ENCODE measurements at places on chromosomes 16 and 17.

DNA sequence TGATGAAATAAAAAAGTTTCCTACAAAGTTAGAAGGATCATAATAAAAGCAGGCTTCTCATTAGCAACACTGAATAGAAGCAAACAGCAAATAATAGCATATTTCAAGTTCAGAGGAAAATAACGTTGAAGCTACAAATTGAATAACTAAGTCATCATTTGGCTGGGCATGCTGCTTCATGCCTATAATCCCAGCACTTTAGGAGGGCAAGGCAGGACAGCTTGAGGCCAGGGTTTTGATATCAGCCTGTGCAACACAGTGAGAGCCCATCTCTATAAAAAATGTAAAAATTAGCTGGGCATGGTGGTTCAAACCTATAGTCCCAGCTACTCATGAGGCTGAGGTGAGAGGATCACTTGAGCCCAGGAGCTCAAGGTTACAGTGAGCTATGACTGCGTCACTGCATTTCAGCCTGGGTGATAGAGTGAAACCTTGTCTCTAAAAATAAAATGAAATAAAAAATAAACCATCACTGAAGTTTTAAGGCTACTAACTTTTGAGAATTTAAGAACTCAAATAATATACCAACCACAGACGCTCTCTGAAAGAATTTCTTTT is 25.5 kb downstream of the NCOR1 start:
- no peak for DNase-seq

GRCh38 chr17:965311-965989 is 14.1 kb downstream of the NXN start:
- DNase-seq = no peak

DNA sequence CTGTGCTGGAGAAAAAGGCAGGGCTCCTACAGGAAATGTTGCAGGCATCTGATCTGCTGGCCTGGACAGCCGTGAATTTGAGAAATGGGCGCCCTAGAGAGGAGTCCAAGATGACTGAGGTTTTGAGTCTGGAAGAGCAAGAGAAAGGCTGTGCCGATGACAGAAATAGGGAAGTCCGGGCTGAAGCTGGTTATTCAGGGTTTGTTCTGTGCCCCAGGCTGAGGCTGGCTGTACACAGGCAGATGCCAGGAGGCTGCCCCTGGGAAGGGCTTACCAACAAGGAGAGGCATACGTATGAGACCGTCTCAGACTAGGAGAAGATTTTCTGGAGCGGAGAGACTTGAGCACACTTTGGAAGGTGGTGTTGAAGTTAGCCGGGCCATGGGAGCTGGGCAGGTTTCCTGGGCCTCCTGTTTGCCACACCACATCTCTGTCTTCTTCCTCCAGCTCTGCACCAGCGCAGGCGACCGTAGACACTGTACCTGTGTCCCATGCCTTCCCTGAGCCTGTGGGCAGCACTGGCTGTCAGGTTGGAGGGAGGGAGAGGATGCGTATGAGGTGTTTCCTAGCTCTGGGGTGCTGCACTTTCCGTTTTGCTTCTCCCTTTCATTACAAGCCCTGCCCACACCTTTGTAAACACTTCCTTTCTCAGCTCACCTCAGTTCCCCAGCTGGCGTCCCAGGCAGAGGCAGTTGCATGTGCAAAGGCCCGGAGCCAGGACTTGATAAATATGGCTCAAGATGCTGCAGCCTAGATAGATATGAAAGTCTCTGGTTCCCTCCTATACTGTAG is 80.8 kb downstream of the SPECC1 start:
- no peak for DNase-seq

GRCh38 chr16:72787514-72788268 is 260.2 kb downstream of the ZFHX3 start:
- peak; percentile 35 for DNase-seq

DNA sequence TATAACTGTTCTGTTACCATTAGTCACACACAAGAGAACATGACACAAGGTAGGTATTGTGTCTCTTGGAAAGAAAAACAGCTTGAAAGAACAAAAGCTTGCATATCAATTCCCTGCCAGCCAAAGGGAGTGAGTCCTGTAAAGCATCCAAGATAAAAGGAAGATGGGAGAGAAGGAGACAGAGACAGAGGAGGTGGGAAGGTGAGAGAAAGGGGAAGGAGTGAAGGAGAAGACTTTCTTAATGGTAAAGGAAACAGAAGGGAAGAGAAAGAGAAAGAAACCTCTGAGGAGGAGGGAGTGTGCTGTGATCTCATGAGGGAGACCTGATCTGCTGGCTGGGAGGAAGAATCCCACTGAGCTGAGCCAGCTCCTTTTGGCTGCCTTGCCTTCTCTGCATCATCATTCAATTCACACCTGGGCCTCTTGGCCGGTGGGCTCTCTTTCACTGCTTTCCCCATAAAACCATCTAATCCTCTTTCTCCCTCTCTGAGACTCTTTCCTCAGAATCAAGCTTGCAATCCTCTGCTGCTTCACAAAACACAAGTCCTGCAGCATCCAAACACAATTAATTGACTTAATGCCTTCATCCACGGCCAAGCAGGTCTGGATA is 271.6 kb downstream of the ABCC12 start:
- no peak for DNase-seq

GRCh38 chr17:82815790-82816305 is 24.0 kb downstream of the ZNF750 start:
- no peak for DNase-seq

DNA sequence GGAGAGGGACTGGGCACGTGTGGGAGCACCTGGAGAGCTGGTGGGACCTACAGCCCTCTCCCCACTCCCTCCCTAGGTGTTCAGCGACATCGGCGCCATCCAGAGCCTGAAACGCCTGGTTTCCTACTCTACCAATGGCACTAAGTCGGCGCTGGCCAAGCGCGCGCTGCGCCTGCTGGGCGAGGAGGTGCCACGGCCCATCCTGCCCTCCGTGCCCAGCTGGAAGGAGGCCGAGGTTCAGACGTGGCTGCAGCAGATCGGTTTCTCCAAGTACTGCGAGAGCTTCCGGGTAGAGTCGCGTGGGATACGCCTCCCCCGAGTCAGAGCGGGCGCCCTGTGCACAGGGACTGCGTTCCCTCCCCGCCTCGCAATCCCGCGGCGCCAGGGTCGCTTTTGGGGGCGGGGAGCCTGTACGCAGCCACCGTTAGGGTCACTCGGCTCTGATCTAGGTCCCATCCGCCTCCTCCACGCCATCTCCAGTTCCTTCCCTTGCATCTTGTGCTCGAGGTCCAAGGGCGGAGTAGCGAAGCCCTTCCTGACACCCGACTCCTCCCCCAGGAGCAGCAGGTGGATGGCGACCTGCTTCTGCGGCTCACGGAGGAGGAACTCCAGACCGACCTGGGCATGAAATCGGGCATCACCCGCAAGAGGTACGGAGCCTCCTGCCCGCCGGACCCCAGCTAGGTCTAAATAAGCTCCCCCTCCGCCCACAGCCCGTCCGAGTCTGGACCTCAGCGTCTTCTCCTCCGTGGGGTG is 13.0 kb downstream of the SARM1 start:
- peak; percentile 45 for DNase-seq

DNA sequence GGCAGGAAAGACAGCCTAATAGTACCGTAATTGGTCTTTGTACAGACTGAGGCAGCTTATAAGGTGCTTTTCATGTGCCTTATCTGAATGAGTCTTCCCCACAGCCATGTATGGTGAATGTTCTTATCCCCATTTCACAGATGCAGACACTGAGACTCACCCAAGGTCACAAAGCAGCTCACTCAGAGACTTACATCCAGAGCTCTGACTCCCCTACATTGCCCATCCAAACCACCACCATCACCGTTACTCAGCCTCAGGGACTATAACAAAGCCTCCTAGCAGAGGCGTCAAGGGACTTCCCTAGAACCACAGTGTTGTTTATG is 627 bp upstream of the GPR179 start:
- no peak for DNase-seq

DNA sequence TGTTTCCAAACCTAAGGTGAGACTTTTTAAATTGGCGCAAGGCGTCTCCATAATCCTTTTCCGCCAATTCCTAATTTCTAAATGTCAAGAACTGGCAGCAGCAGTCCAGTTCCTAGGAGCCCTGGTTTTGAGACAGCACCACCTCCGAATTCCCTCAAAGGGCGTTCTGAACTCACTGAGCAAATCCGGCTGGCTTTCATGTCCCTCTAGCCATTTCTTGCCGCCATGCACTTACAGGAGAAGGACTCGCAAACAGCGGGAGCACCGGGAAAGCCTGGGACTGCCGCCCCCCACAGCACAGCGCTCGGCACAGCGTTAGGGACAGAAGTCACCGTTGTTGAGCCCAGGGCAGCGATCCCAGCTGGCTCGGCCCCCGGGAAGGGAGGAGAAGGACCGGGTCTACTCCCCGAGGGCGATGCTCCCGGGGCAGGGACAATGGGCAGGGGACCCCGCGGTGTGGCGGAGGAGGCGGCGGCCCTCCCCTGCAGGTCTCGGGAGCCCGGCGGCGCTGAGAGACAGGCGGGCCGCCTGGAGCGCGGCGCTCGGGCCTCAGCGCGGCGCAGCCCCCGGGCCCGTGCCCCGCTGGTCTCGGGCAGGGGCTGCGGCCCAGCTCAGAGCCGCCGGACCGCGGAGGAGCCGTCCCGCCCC is 545 bp downstream of the ARHGAP17 start:
- DNase-seq = no peak

DNA sequence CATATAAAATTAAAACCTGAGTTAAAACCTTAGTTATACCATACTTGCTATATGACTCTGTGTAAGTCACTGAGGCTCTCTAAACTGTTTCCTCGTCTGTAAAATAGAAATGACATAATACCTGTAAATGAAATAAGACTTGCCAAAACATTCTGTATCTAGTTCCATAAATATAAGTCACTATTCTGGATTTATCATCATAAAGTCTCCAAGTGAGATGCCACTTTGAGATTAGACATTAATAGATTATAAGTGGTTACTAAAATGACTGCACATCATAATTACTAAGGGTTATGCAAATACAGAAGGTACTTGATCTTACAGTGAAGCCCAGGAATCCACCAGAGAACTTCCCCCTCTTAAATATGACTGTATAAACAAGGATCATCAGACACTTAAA is 12.0 kb upstream of the BRIP1 start:
- no peak for DNase-seq

- no peak for DNase-seq
These were observed 334.8 kb downstream of the CBLN1 start for GRCh38 chr16:48946686-48947370.

DNA sequence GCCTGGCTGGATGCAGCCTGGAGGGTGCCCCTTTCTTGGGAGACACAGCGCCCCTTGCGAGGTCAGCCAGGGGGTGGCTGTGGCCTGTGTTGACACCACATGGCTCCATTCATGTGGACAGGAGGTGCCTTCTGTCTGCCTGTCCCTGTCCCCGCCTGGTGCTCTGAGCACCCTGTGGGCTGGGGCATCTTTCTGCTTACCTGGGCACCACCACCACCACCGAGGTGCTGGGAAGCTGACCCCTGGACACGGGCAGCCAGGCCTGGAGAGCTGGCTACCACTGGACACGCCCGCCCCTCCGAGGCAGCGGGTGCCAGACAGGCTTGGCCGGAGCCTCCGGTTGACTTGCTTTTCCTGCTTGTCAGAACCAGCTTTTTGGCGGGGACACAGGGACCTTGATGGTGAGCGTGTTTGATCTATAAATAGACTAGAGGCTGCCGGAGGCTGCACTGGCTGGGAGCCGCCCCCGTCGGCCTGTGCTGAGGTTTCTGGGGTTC is 121.3 kb upstream of the GSE1 start:
- DNase-seq = no peak

GRCh38 chr17:7903154-7904103 is 12.7 kb downstream of the RNF227 start:
- no peak for DNase-seq

GRCh38 chr17:60640503-60640902 is 37.1 kb upstream of the BCAS3 start:
- no peak for DNase-seq
